Head of caudate nucleus (tissue), 42 donors: ENCODE measurements at places on chromosomes 6 and 20.

GRCh38 chr20:54649511-54649962, 174.1 kb downstream of the DOK5 start:
- DNase-seq, result peak; percentile 86

DNA sequence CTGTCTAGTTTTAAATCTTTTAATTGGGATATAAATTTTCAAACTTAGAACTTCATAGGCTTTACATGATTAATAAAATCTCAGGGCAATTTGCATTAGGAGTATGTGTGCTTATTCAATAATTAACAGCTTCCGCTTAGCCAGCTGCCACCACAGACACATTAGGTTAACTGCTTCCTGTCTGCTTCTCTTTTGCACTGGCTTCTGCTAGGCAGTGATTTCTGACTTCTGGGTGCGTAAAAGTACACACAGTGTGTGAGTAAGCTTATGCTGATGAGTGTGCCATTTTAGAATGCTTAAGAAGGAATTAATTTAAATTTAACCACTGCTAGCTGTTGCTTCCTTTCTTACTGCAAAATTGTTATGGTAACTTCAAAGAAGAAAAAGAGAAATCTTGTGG, 73.9 kb downstream of the F13A1 start:
- no peak for DNase-seq

GRCh38 chr6:35146453-35146852, 5.3 kb upstream of the TCP11 start:
- peak; percentile 72 for DNase-seq

- no peak for DNase-seq
These were observed 27.2 kb downstream of the MCUR1 start for GRCh38 chr6:13787137-13787536.

- no peak for DNase-seq
These were observed 27.8 kb downstream of the FOXP4 start for GRCh38 chr6:41573985-41574384.

- no peak for DNase-seq
These were observed 47.3 kb upstream of the DYNLRB1 start for GRCh38 chr20:34468951-34469350.

DNA sequence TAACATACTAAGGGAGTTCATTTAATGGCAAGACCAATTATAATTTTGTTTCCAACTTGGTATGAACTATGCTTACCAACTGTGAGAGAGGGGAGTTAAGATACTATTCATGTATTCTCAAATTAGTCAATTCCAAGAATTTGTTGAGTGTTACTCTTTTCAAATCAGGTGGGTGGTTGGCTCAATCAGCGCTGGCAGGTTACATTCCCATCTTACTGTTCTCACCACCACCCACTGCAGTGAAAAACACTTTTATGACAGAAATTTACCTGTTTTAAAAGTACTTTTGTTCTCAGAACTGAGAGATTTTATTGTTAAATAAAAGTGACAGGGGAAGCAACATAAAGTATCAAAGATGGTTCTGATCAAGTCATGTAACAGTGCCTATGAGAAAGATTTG, 642.0 kb downstream of the PRKN start:
- no peak for DNase-seq

DNA sequence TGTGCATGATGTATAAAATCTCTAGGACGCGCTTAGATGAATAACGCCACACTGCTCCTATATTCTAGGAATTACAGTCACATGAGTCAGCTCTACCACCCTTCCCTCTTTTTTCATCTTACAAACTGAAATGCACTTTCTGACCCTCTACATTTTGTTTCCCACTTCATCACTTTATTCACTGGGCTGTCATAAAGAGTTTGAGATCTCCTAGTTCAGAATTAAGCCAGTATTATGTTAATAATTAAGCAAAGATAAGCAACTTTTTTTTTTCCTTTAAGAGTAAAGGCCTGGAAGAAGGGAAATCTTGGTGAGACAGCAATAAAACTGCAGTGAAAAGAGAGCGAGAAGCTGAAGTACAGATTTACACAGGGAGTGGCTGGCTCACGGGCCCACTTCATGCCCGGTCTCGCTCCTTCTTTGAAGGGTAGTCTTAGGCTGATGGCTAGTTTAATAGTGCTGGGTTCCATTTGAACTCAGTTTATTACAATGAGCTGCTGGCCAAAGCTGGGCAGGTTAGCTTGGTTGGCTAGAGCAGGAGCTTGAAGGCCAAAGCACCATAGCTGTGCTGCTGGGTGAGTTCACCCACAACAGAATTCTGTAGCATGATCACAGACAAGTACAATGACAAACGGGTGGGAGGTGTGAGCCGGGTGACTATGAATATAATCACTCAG, 110.6 kb downstream of the MAP7 start:
- no peak for DNase-seq

- DNase-seq, result no peak
These were observed 102.4 kb downstream of the F13A1 start for GRCh38 chr6:6217855-6218758.

- peak; percentile 67 for DNase-seq
These were observed 265.0 kb downstream of the ADGRG6 start for GRCh38 chr6:142566628-142567396.

DNA sequence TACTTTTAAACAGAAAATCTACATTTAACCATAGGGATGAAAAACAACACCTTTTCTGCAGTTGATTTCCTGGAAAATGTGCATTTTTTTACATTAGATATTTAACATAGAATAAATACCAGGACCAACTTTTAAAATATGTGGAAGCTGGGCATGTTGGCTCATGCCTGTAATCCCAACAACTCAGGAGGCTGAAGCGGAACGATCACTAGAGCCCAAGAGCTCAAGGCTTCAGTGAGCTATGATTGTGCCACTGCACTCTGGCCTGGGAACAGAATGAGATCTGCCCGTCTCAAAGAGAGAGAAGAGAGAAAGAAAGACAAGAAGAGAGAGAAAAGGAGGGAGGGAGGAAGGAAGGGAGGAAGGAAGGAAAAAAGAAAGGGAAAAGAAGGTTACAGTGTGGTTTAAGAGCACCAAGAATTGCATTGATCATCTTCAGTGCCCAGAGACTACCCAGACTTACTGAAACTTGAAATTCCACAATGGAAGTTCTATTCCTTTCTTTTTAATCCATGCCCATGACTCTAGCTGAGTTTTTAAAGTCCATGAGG, 189.4 kb upstream of the ARID1B start:
- no peak for DNase-seq

DNA sequence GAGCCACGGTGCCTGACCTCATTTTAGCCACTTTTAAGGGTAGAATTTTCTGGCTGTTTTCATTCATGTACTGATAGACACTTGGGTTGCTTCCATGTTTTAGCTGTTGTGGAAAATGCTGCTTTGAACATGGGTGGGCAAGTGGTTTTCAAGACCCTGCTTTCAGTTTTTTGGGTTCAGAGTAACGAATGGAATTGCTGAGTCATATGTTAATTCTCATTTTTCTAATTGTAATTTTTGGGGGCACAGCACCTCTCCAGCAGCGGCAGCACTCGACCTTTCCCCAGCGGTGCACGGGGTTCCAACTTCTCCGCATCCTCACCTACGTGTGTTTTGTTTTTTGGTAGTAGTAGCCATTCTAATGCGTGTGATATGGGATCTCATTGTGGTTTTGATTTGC, 5.4 kb downstream of the NQO2 start:
- DNase-seq, result no peak

- no peak for DNase-seq
These were observed 215.7 kb upstream of the CST7 start for GRCh38 chr20:24733416-24733815.

GRCh38 chr6:81772741-81773140, 20.3 kb upstream of the TENT5A start:
- DNase-seq, result no peak
